Transverse colon (tissue), 4 donors: ENCODE measurements at places on chromosomes 7 and 10.
A peak's percentile ranks its signal among the peaks of the same experiment; 100 is the strongest.

GRCh38 chr7:96397936-96398598 lies 76.2 kb upstream of the SLC25A13 start:
- no peak for DNase-seq

DNA sequence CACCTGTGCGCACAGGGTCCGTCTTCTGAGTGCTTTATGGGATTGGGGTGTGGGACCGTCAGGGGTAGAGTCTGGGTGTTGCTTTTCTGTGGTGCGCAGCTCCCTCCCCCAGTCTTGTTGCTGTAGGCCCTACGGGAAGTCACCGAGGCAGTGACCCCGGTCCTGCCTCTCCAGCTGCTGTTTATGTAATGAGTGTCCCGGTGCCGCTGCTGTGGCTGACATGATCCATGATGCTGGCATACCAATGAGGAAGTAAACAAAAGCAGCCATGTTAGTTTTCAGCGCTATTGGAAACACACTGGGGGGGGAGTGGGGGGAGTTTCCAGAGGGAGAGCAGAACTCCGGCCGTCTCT lies 1.1 kb downstream of the TRIM8 start:
- peak; percentile 80 for DNase-seq

DNA sequence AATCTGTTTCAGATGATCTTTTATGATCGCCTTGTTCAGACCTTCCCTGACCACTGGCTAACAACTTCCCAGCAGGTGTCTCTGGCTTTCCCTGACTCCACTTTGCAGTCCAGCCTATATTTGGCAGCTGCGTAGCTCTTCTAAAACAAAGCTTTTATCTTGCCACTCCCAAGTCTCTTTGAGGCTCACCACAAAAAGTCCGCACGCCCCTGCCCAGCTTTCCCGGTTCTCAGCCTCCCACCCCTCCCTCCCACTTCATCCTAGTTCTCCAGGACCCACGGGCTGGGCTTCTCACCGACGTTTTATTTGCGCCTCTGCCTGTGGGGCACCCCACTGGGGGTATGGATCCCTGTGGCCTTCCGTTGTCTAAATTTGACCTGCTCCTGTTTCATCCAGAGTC lies 58.9 kb upstream of the USP6NL start:
- DNase-seq: no peak

GRCh38 chr7:156470399-156471320 lies 169.9 kb upstream of the RNF32 start:
- DNase-seq: no peak

DNA sequence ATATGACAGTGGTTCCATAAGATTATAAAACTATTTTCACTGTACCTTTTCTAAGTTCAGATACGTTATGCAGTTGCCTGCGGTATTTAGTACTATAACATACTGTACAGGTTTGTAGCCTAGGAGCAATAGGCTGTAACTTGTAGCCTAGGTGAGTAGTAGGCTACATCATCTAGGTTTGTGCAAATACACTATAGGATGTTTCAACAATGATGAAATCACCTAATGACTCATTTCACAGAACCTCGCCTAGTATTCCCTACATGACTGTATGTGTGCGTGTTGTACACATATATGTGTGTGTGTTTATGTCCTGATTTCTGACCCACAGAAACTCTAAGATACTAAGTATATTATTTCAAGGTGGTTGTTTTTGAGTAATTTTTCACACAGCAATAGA lies 139.0 kb downstream of the HERPUD2 start:
- no peak for DNase-seq

GRCh38 chr7:20296444-20296843 lies 34.3 kb upstream of the ITGB8 start:
- no peak for DNase-seq

GRCh38 chr7:28269700-28270361 lies 89.2 kb upstream of the JAZF1 start:
- DNase-seq: no peak

- DNase-seq: no peak
Measured at GRCh38 chr10:92080244-92080643, 156.7 kb downstream of the BTAF1 start.

DNA sequence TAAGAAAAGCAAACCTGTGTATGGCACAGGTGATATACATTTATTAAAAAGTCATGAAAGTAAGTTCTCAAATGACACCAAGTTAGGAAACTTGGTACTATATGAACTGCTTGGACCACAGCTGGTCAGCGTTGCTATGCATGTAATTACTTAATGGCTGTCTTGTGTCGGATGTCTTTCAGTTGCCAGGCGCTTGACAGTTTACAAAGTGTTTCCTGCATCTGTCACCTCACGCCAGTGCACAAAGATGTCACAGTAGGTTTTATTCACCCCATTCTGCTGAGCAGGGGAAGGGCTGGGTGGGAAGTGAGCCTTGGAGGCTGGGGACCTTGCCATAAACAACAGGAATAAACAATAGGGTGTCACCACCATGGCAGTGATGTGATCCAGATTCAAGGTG lies 35.8 kb downstream of the ADAM12 start:
- DNase-seq: no peak

DNA sequence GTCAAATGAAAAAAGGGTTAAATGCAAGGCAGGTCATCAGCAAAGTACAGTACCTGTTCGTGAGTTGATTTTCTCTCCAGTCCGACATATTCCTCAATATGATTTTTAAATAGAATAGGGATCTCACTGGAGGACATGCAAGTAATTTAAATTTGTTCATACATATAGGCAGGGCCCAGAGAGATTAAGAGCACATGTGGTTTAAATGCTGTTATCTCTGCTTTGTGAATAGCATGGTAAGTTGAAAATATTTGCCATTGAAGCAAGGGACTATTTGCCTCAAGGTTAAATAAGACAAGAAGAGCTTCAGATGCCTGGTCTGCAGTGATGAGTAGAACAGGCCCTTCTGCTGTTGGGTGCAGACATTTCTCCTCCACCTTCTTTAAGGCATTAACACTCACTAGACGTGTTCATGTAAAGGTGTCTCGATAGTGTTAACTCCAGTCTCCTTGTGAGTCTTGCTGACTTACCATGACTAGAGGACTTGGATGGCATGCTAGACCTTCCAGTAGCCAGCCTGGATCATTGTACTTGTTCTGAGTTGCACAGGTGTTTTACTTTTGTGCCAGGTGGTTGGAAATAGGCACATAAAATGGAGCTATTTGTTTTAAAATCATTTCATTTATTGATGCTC lies 15.6 kb upstream of the AKR1C3 start:
- no peak for DNase-seq

DNA sequence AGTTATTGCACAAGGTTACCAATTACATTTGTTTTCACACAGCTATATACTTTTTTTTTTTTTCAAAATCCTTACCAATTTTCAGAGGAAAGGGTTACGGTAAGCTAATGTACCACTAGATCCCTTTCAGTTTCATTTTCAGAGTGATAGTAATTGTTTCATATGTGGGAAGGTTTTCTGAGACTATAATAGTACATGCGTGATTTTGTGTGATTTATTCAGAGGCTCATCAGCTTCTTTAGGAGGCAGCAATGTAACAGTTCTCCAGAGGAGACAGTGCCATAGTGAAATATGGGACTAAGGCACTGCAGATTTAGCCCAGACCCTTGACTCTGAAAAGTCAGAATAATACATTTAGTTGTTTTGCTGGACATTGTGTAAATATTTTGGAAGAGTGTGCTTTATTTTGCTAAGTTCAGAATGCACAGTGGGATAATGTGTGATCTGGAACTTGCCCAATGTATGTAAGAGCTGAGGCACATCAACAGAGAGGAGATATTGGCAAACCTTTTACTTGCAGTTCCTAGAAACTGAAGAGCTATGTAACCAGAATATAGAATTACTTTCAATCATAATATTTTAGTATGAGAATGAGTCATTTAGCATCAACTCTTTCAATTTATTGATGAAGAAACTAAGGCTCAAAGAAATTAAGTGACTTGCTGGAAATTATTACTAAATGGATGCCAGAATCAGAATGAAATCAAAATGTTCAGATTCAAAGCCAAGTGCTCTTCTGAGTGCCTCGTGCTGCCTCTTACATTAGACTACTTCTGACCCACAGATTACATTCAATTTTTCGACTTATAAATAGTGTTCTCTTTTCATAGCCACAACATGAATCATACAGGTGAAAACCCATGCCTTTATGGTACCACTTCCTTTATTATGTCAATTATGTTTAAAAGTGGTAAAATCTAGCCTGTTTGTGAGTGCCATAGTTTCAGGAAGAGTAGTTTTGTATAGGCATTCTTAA lies 207.7 kb upstream of the TEX47 start:
- DNase-seq: no peak

- DNase-seq: no peak
Measured at GRCh38 chr10:87503401-87503800, 1.3 kb upstream of the MINPP1 start.

- DNase-seq: no peak
Measured at GRCh38 chr7:116632384-116632783, 39.6 kb upstream of the MET start.

DNA sequence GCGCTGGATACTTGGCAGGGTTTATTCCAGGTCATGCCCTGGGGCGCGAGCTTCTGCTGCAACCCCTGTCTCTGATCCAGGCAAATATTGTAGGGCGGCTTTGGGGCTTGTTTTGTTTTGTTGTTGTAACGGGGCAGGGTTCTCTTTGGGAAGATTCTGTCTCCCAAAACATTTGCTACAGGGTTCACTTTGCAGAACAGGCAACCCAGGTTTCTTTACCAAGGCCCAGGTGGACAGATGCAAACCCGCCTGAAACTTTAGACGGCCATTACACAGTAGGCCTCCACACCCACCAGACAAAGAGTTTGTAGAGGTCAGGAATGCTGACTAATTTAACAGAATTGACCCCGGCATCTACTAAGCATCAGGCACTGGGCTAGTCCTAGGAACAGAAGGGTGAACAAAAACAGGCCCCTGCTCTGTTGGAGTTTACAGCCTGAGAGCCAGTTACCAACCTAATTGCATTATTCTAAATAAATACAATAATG lies 567 bp upstream of the CDCA7L start:
- no peak for DNase-seq

DNA sequence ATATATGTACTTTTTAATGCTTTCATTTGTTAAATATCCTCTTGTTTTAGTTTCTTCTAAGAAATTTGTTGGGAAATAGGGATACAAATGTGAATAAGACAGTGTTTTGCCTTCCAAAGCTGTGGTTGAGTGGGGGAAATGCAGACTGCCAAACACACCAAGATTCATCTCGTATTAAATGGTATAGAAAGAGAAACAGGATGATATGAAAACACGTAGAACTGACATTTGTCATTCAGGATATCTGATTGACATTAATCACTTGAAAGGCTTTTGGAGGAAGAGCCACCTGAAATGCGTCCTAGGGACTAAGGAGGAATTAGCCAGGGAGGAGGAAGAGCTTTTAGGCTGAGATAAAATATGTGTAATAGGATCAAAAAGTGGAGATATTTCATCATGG lies 287.4 kb upstream of the SEMA3C start:
- no peak for DNase-seq

DNA sequence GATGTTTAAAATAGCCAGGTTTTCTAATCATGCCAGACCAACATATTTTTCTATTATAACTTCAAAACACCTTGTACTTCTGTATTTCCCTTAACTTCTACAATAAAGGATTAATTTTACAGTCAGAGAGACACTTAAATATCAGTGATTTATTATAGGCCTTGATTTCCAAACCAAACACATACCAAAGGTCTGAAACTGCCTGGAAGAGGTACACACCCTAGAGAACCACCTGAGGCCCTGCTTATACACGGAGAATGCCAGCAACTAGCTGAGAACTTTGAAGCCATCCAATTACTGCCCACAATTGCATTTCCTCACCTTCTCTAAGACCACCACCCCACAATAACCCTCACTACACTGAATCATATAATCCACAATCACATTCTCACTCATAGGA lies 4.9 kb downstream of the CCDC6 start:
- no peak for DNase-seq

DNA sequence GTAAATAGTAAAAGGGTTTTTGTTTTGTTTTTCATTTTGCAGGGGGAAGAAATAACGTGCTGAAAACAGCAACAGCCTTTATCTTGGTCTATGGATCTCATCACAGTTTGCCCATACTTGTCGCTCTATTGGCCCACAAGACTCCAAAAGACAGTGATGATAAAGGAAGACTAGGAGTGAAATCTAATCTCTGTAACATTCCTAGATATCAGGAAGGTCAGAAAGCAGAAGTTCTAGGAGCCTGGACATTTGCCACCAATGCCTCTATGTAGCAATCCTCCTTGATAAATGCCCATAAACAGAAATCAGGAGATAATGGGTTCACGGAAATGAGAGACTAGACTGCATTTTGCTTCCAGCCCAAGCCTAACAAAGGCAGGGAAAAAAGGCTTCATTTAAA lies 8.9 kb downstream of the CUBN start:
- DNase-seq: no peak

DNA sequence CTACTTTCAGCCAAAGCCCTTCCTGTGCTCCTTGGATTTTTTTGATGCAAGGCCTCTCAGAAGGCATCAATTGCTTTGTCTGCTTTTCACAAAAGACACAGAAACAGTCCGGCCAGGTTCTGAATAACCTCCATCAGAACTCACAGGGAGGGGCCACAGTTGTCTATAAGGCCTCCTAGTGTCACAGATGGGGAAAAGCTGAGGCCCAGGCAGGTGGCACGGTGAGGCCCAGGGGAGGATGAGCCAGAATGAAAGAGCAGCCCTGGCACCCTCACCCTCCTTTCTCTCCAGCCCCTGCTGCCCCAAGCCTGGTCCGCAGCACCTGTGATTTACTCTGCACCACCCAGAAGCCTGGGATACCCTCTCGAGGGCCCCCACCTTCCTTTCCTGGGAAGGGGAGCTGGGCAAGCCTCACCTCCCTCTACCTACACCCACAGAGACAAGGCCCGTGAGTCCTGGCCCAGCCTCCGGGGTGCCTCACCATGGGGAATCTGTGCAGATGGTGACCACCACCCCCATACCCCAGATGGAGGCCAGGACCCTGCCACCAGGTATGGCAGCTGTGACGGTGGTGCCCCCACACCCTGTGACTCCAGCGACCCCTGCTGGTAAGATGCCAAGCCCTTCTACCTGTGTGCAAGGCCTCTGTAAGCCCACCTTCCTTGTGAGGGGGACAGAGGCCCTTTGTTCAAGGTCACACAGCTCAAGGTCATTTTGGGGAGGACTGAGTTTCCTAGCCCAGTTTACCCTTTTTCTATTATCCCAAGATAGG lies 26.2 kb upstream of the ZNF467 start:
- DNase-seq: peak; percentile 54
